Vagina (tissue), 2 donors: ENCODE measurements at places on chromosomes 3 and 15.

- DNase-seq = no peak
Measured at GRCh38 chr3:122055215-122055614, at the start of gene CD86. TSS of gene CD86 (plus strand) at chr3:122055362. CDS start at chr3:122055490, 128 bp downstream.

- no peak for DNase-seq
Measured at GRCh38 chr3:81270603-81271379, 490.7 kb downstream of the GBE1 start.

DNA sequence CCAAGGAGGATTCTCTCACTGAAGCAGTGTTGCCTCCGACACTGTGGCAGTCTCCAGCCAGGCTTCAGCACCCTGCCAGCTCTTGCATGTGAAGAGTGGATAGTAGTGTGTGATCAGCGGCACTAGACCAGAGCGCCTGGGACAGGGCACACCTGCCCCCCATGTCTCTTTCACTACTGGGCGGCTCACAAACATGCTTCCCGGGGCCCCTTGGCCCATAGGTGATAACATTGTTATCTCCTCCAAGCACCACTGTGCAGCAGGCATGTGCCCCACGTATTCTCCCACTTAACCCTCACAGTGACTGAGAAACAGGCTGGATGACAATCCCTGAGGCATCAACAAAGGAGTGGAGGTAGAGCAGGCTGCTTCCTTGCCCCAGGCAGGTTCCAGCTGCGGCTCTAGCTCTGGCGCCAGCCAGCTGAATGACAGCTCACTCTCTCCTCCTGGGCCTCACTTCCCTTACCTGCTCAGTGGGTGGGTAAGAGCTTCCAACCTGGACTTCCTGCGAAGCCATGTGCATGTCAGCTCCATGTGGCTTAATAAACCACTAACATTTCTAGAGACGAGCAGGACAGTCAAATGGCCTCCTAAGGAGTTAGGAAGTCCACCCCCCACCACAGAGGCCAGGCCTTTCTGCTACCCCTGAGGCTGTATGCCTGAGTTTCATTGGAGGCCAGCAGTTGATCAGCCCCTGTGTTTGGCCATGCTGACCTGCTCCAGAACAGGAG is 37.8 kb downstream of the KLF13 start:
- no peak for DNase-seq

DNA sequence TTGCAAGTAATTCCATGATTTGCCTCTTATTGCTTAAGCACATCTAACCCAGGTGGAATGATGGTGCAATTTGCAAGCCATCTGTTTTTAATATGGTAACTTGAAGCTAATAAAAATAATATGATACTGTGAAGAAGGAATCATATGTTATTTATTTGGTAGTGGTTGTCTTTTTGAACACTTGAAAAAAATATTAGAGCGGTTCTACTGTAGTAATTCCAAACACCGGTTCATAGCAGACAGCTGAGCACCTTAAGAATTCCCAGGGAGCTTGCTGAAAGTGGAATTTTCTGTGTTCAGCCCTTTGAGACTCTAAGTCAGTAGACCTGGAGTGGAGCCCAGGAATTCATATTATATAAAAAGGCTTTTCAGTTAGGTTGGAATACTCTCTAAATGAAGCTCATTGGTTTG is 687.4 kb downstream of the EDEM1 start:
- DNase-seq = no peak

DNA sequence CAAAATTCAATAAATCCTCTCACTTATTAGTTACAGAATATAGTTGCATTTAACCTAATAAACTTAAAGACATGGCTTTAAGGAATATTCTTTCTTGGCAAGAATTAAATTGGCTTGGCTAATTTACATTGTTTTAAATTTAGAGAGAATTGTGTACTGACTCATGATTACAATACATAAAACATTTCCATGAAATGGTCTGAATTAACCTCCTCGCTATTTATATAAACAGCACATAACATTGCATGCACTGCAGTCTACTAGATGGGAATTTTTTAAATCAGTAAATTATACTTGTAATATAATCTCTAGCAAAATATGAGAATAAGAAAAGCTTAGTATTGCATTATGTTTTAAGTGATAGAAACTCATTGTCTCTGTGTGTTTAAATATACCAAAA is 268.9 kb downstream of the SHOX2 start:
- no peak for DNase-seq
